ENCODE measurements at places on chromosomes 5 and 9. TPM values are rescaled to one million over a fixed set of nuclear protein-coding genes. Genes with fewer than 3 reads are reported as not detected.

DNA sequence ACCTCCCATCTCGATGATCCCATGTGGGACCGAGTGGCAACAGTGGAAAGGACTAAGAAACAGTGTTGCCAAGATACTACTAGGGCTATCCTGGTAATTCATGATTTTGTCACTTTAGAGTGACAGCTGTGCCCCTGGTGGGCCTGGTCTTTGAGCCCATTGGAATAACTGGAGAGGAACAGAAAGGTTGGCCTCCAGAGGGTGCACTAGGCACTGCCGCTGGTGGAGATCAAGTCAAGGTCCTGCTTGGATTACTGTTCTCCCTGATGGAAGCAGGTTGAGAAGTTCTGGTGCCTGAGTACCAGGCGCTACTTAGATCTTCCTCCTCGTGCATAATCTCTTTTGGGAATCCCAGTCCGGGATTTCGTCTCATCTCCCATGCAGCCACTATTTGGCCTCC, 129.6 kb downstream of the SEC61B start:
- DNase-seq = no peak

GRCh38 chr9:35757892-35758275, 3.8 kb upstream of the MSMP start:
- no peak for DNase-seq

GRCh38 chr5:50711280-50711679, 44.8 kb downstream of the PARP8 start:
- DNase-seq = no peak

The DMRT2 gene
- total RNA-seq = 5.4 TPM

Data from dorsolateral prefrontal cortex (tissue), 122 donors.